Stimulated activated naive CD4-positive, alpha-beta T cell (primary cell): ENCODE measurements at places on chromosomes 4 and X.

DNA sequence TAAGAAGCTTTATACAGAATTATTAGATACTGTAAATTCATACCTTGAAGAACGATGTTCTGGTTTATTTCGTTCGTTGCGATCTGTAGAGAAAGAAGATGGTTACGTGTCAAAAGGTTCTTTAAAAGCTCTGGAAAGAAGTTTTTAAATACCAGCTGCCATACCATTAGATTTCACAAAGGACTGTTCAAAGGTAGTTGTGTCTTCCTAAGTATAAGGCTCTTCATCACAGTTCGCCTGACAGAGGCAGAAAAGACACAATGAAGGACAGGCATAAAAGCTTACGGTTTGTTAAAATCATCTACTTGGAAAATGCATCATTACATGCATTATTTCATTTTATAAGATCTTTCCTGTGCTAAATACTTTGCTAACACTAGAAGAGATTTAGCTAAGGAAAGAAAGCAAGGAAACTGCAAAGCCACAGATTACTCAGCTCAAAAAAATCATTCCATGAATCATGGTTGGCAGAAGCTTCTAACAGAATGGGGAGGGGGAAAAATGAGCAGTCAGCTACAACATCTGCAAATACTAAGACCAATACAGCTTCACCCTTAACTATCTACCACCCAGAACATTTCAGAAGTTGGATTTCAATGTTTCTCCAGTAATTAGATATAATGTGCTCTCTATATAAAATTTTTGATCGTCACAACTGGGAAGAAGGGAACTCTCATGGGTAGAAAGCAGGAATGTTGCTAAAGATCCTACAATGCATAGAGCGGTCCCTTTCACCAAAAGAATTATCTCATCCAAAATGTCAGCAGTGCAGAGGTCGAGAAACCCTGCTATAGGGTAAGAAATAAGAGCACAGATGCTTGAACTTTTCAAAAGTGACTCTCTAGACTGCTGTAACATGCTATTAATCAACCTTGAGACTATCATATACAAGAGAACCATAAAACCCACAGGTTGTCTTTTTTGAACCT, 50.7 kb upstream of the PRSS48 start:
- no peak for DNase-seq

DNA sequence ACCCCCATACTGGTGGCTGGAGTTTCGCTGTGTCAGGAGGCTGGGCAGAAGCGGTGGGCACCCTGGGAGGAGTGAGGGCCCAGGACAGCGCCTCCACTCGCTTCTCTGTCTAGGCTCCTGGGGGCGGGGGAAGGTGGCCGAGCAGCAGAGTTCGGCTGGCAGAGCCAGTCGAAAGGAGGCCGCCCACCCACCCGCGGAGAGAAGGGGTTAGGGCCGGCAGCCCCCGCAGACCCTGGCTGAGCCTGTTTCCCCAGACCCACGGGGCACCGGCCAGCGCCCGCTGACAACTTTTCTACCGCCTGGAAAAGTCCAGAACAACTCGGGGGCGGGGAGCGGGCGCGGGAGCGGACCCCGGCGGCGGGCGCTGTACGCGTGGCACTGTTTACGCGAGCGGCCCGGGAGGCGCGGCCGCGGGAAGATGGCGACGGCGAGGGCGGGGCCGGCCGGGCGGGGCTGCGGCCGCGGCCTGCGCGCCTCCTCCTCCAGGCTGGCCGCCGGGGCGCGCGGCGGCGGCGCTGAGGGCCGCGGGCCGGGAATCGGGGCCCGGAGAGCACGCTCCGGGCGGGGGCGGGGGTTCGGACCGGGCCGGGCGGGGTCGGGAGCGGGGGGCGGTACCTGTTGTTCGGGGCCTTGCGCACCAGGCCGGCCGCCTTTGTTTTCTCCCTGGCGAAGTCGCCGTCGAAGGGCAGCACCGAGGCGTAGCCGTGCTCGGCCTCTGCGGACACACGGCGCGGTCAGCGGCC, 628 bp downstream of the MXD4 start:
- DNase-seq, result peak; percentile 36

GRCh38 chr4:108169664-108170063, 932 bp upstream of the LEF1 start:
- DNase-seq, result no peak

GRCh38 chr4:123556526-123556925, 159.9 kb downstream of the SPRY1 start:
- DNase-seq, result no peak

DNA sequence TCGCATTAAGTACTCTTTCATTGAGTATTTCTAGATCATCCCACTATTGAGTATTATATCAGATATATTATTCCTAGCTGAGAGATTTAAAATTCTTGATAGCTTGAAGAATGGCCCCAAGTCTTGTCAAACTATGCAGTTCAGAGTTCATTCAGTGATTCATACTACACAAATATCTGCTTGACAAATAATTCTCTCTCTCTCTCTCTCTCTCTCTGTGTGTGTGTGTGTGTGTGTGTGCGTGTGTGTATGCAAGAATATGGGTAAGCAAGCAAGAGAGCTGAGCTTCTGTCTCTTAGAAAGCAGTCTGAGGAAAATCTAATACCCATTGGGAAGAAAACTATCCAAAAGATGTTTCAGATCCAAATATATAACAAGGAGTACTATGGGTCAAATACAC, 142.0 kb downstream of the SLC10A7 start:
- no peak for DNase-seq

DNA sequence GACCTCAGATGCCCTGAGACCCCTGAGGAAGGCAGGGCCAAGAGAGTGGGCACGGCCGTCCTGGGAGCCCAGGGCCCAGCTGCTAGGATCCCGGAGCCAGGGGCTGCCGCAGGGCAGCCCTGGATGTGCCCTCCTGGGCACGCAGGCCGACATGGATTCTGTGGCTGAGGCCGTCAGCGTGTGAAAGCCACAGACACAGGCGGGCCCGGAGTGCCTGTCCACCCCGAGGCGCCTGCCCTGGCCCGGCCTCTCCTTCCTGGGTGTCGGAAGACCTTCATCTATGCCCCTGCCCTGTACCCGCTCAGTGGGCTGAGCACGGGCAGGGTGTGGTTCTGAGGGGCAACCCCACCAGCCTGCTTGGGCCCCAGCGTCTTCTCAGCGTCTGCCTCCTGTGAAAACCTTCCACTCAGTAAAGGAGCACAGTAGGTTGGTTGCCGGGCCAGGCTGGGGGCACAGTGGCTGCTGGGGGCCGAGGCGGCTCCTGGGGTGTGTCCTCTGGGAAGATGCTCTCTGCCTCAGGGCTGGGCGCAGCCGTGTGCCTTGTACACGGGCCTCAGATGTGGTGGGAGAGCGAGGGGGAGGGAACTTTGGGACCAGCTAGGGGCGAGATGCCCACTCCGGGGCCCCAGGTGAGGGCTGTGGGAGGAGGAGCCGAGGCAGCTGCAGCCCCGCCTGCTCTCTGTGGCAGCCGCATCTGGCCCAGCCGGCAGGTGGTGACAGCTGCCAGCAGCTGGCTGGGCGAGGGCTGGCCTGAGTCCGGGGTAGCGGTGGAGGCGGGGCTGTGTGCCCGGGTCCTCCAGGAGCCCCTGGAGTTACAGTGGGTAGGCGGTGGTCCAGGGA, 20.8 kb downstream of the FGFRL1 start:
- DNase-seq, result no peak

GRCh38 chr4:160969925-160970324, 1193.9 kb downstream of the FSTL5 start:
- DNase-seq, result no peak

GRCh38 chr4:173829565-173829964, 299.5 kb upstream of the HAND2 start:
- no peak for DNase-seq

DNA sequence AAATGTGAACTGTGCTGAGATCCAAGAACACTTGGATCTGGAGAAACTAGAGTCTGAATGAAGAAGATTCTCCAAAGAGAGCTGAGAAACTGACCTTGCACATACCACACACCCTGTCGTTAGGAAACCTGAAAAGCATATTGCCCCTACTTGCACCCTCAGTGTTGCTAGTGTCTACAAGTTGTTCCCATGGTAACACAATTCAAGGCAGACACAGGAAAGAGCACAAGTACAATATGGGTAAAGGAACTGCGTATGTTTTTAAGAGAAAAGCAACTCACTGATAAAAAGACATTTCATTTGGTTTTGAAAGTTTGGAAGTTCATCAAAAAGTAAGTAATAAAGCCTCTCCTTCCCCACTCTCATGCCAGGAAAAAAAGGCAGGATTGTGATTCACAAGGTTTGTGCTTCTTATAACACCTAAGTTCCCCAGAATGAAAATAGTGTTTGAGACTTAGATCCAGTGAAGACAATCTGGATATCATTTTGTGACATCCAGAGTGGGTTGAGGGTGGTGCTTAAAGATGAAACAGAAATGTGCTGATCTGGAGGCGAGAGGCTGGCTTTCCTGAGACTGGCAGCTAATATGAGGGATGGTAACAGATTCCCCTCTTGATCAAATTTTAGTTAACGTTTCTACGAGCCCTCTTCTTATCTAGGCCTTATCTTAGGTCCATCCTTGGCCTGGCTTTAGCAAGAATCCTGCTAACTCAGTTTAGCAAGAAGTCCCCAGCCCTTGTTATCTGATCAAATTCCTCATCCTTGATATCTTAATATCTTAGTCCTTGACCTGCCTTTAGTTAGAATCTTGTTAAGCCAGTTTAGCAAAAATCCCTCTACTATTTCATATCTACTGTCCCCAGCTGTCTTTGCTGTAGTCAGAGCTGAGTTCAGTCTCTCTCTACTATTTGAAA, 42.3 kb downstream of the NIPAL1 start:
- no peak for DNase-seq

- DNase-seq, result no peak
Measured at GRCh38 chrX:45850775-45851433, 650.2 kb upstream of the DIPK2B start.

DNA sequence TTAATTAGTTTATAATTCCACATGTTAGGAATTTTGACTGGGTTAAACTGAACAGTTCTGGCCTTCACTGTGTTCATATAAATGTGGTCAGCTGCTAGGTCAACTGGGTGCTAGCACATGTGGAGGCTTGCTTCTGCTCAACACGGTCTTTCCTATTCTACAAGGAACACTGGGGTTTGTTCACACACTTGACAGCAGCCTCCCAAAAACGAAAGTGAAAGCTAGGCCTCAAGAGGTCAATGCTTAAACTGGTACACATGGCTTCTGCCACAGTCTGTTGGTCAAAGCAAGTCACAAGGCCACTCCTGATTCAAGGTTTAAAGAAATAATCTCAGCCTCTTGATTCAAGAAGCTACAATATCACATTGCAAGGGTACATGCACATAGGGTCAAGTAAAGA, 126.5 kb downstream of the QDPR start:
- no peak for DNase-seq

DNA sequence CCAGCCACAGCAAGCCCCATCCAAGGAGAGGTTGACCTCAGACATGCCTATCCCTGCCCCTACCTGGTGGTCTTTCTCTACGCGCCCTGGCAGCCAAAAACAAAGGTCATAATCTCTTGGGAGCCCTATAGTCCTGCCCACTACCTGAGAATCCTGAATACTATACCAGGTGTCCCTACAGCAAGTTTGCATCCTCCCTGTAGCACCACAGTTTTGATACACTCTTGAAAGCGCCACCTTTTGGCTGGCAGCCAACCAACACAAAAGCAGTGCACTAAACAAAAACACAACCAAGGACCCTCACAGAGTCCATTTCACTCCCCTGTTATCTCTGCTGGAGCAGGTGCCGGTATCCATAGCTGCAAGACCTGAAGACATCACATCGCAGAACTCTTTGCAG, 523.8 kb upstream of the CPEB2 start:
- no peak for DNase-seq

- no peak for DNase-seq
Measured at GRCh38 chr4:84481077-84481859, 17.8 kb downstream of the NKX6-1 start.

- no peak for DNase-seq
Measured at GRCh38 chr4:143089291-143089690, 95.4 kb upstream of the USP38 start.

- DNase-seq, result no peak
Measured at GRCh38 chr4:184887333-184887732, 61.6 kb upstream of the ACSL1 start.

- DNase-seq, result no peak
Measured at GRCh38 chr4:137125011-137125410, 407.3 kb downstream of the PCDH18 start.

- DNase-seq, result peak; percentile 86
Measured at GRCh38 chrX:119753639-119754257, 4.6 kb upstream of the SOWAHD start.

DNA sequence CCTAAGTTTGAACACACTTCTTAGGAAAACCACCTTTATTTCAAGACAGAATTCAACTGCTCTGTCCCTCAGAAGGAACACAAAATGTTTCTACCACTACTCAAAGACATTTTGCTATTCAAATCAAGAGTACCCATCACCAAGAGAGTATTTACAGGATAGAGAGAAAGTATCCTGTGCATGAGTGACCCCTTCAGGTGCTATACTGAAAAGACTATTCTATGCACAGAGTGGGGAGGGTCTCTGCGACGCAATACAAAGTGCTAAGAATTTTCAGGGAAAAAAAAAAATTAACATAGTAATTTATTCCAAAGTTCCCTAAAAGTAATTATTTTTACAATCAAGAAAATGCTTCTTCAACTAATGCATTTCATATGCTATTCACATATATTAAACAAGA, 346.4 kb upstream of the FAM241A start:
- no peak for DNase-seq

- no peak for DNase-seq
Measured at GRCh38 chr4:150976478-150977118, 38.5 kb downstream of the LRBA start.

DNA sequence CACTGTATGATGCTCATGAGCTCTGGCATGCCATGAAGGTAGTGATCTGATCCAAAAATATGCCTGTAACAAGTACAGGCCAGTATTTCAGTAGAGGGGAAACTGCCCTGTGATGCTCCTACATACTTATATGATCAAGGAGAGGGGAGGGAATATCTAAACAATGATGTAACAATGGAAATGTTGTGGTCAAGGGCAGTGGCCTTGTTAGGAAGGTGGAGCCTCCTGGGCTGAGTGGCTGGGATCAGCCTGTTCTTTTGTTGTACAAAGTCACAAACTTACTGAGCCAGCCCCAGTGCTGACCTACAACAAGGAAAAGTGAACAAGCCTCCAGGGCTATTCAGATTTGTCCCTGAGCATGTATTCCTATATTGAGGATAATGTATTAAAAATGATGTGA, 70.3 kb downstream of the ANXA10 start:
- DNase-seq, result no peak

- DNase-seq, result no peak
Measured at GRCh38 chr4:138833974-138834373, 181.6 kb upstream of the NOCT start.

DNA sequence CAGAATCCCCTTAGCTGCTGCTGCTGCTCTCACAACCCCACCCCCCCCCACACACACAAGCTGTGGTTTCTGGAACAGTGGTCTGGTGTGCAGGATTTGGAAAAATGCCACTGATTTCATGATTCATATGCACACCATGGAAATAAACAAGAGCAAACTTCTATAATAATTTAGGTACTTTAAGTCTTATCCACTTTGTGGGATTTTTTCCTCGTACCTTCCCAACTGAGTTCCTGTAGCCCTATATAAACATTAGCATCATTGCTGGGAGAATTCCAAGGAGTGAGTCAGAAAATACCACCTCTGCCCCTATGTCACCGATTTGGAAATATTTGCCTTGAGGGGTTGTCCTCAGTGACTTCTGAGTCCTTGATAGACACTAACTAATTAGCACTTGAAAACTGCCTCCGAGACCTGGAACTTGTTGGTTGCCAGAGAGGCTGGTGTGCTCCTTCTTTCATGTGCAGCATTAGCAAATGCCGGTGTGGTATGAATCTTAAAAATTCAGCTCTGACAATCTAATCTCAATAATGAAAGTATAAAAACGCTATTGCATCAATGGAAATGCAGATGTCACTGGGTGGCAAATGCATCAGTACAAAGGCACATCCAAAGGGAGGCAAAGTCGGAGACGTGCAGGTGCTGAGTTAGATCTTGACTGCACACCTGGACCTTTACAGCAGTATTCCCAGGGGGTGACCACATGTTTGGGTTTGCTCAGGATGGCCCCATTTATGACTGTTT, 61.8 kb downstream of the CPE start:
- DNase-seq, result no peak
